GM12878 (cell line): ENCODE measurements at places on chromosomes 5 and 9.

DNA sequence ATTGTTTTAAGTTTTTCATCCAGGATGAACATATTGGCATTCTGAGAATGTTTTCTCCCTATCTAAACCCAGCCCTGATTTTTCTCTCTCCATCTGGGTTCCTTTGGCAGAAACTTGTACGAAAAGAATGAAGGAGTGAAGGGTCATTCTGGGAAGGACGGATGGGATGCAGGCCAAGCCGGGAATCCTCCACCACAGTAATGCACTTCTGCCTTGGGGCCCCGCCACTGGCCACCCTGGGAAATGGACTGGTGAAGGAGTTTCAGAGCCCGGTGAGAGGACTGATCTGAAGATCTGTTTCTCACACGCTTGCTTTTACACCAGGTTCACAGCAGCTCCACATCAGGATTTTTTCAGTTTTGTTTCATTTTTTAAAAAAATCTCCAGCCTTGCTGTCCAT, 554.8 kb downstream of the BNC2 start:
- DNase-seq: no peak

GRCh38 chr5:88686726-88687125, 196.3 kb downstream of the MEF2C start:
- DNase-seq: no peak

DNA sequence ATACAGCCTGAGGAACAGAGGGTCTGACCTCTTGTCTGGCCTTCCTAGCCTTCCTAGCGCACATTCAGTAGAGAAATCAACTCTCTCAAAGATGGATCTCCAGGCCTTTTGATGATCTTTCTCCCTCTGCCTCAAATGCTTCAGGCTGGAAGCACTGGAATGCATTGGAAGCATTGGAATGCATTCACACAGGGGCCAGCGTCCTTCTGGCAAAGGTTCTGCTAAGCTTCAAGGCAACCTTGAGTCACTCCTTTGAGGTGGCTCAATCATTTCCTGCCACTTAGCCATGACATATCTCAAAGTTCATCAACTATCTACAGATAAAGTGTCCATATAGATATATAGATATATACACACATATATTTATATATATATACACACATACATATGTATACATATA, 42.9 kb downstream of the OR2K2 start:
- no peak for DNase-seq

GRCh38 chr5:88708021-88708420, 175.0 kb downstream of the MEF2C start:
- no peak for DNase-seq

DNA sequence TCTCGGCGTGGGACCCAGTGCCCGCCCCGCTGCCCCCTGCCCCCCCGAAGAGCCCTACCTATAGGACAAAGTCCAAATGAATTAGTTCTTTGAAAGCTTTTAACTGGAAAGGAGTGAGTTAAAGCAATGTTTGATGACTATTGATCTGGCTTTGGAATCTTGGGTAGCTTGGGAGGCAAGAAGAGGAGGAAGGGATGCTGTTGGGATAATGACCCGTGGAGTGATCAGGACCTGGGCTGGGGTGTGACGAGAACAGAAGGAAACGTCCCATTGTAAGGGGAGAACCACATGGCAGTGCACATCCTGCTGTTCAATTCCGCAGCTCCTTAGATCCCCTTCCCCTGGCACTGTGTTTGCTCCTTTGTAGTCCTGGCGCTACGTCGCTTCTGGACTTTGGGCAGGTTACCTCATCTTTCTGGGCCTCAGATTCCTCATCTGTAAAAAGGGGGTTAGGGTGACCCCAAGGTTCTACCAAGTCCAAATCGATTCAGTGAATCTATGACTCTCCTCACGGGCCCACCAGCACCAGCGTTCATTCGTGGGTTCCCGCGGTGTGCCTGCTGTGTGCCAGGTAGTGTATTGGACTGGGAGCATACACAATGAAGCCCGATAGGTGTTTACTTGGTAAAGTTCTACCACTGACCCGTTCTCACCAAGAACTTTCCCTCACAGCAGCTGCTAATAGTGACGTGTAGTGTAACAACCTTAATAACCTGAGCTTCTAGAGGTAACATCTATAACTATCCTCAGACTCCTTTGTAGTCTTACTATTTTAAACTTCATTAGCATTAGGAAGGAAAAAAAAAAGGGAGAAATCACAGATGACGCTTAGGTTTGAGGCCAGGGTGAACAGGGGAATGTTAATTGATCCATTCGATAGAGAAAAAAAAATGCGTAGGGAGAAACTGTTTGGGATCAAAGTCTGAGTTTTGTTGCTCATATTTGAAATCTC, 1.1 kb upstream of the NADK2 start:
- DNase-seq: no peak

GRCh38 chr9:86599561-86599960, 245.4 kb upstream of the TUT7 start:
- DNase-seq: no peak

DNA sequence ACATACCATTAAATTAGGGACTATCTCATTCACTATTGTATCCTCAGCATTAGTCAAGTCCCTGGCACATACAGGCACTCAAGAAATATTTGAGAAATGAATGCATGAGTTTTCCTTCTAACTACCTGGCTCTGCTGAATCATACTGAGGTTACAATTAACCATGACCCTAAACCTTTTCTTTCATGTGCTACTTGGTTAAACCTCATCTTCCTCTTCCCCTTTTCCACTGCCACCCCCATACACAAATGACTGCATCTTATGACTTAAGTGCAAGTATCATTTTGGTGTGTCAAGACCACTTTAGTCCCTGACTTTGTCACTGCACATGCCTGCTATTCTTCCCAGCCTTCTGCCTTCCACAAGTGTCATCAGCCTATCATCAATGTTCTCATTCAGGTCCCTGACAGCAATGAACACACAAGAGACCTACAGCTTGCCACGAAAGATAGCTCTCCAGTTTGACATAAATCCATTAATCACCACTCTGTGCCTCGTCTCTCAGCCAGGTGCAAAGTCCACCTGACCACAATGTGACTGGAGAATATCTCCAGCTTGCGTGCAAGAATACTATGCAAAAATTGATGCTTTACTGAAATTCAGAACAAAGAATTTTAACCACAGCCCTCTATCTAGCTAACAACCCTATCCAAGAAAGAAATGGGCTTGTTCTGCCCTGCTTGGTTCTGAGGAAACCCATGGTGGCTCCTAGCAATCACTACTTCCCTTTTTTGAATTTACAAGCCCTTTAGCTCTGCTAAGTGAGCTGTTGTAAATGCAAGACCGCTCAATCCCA, 74.5 kb downstream of the MAPKAP1 start:
- DNase-seq: peak; percentile 99
